ENCODE measurements at places on chromosomes 1 and 21.

- peak; percentile 1 for DNase-seq
Observed at GRCh38 chr1:78619446-78619802, 824 bp upstream of the IFI44L start.

DNA sequence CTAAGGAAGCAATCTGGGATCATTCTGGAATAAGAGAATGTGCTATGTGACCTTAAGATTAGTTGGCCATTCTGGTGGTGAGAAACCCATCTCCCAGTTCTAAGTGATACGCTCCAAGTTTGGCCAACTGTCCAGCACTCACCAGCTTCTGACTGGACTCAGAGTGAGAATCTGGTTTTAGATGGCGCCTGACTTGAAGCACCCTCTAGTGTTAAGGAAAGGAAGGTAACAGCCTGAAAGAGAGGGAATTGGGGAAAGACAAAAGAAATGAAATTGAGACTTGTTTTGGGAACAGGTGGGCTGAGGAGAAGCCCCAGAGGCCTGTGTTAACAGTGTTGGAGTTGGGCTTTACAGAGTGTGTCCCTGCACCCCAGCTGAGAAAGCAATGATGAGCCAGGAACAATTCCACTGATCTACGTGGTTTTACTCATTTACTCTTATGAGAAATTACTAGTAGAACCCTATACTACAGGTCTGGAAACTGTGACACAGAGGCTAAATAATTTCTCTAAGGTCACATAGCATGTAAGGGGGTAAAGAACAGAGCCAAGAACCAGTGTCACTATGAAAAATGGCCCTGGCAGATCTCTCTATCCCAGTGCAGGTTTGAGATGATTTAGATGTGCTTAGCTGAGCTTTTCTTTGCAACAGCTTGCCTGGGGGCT is 9.3 kb upstream of the FCAMR start:
- DNase-seq: peak; percentile 37

GRCh38 chr1:225613006-225613405 is 39.9 kb downstream of the ENAH start:
- no peak for DNase-seq

GRCh38 chr1:53327182-53327913 is 522 bp downstream of the LRP8 start:
- peak; percentile 40 for DNase-seq

- no peak for DNase-seq
Observed at GRCh38 chr1:194342484-194343262, 1156.3 kb upstream of the B3GALT2 start.

- no peak for DNase-seq
Observed at GRCh38 chr21:39730418-39731157, 14.4 kb upstream of the IGSF5 start.

DNA sequence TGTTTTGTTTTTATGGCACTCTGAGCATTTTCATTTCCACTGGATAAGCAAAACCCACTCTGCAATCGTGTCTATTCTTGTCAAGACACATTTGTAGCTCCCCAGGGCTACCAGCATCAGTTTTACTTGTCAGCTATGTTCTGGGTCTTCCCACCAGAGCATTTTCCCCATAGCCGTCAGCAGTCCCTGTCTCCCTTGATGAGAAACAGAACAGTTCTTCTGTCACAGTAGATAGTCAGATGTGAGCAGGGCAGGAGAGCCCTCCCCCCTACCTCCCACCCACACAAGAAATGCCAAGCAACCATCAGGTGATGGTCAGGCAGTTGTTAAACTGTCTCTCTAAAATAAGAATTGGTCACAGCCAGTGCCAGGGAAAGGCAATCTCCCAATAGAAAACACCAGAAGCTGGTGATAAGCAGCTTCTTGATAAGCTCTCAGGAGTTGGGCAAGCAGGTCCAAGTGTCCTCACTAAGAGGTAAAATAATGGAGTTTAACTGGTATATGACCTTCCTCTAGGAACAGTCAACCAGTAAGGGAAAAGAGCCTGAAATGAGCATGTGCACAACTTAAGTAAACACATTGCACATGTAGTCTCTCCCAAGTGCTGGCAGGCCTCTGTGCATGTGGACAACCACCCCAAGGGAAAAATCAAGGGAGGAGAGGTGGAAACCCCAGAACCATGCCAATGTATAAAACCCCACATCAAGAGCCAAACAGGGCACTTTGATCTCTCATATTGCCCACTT is 208.2 kb downstream of the S1PR1 start:
- DNase-seq: no peak

DNA sequence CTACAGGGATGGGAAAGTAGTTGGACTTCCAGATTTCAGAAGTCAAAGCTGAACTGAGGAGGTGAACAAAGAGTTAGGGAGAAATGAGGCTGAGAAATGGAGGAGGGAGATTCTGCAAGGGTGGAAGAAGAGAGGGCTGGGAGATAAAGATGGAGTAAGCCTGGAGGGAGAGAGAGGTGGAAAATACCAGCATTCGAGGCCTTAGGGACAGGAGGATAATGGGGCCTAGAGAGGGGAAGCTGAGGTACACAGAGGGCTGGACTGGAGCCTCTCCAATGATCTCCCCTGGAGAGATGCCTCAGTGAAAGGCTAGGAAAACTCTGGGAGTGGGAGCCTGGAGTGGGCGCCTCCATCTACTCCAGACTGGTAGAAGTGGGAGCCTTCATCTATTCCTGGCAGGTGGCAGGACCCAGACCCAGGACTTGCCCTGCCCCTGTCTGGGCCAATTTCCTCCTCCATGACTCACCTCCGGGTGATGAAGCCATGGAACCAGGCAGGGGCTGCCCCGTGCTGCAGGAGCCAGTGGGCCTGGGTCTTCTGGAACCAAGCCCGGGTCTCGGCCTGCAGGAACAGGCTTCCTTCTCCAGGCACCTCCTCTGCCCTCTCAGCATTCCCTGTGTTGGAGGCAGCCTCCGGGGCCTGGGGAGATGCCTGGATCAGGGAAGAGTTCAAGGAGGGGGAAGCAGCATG is 1.9 kb downstream of the SH2D2A start:
- DNase-seq: peak; percentile 56

GRCh38 chr1:237953238-237953637 is 62.5 kb upstream of the ZP4 start:
- DNase-seq: no peak

GRCh38 chr1:201793306-201793925 is 35.5 kb upstream of the IPO9 start:
- no peak for DNase-seq

GRCh38 chr1:12078938-12079861 is 16.1 kb downstream of the TNFRSF8 start:
- DNase-seq: peak; percentile 33

DNA sequence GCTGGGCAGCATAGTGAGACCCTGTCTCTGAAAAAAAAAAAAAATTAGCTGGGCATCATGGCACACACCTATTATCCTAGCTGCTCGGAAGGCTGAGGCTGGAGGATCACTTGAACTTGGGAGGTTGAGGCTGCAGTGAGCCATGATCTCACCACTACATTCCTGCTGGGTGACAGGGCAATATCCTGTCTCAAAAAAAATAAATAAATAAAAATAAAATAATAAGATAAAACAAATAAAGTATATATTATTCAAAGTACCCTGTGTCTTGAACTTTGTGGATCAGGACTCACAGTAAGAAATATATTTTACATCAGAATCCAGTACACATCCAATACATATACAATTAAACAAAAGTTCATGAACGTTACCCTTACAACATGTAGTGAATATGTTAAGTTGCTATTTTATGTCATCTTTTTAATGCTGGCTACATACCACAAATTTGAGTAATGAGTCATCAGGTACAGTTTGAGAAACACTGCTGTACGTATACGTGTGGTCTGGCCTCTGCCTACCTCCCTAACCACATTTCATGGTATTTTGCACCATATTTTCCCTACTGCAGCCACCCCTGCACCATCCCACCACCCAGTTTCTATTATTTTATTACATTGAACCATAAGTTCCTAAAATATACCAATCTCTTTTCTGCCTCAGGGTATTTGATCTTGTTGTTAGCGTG is 4.4 kb downstream of the NME7 start:
- DNase-seq: peak; percentile 67

DNA sequence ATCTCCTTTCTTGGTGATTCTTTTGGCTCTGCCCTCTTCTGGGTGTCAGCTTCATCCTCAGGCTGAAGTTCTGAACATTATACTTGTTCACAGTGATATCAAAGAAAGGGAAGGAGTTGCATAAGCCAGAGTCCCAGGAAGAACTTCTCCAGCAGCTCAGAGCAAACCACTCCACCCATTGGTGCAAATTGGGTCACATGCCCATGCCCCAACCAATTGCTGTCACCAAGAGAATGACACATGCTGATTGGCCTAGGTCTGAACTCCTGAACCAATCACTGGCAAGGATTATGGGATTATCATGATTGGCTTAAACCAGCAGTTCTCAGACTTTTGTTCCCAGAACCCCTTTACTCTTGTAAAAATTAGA is 256.5 kb upstream of the TMEM51 start:
- no peak for DNase-seq

DNA sequence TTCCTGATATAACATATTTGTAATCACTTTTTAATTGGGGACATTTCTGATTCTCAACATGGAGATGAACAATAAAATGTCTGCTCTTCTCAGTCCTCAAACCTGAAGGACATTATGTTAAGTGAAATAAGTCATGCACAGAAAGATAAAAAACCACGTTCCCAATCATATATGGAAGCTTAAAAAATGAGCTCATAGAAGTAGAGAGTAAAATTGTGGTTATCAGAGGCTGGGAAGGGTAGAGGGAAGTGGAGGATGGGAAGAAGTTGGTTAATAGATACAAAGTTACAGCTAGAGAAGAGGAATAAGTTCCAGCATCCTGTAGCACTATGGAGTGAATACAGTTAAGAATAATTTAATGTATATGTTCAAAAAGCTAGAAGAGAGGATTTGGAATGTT is 1.5 kb upstream of the CD48 start:
- DNase-seq: no peak

GRCh38 chr1:57249511-57249910 is 174.3 kb downstream of the DAB1 start:
- no peak for DNase-seq

DNA sequence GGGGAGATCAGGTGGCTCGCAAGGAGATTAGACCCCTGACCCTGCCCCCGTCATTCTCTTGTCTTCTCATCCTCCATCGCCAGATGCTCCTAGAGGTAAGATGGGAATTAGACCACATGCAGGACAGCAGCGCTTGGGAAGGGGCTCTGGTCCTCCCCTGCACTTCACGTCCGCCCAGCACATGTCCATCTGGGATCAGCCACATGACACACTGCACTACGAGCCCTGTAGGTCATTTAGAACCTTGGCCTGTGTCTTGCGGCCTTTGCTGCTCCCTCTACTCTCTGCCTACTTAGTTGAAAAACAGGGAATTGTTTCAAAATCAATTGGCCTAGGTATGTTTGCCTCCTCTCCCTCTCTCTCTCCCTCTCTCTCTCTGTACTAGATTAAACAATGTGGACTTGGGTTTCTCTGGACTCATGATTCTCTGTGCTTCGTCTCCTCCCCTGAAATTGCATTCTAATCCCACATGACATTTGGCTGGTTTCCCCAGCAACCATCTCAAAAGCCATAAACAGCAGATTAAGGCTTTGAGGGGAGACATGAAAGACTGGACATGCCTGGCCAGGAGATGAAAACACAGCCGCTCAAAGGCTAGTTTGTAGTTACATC is 3.8 kb upstream of the NCMAP start:
- no peak for DNase-seq

DNA sequence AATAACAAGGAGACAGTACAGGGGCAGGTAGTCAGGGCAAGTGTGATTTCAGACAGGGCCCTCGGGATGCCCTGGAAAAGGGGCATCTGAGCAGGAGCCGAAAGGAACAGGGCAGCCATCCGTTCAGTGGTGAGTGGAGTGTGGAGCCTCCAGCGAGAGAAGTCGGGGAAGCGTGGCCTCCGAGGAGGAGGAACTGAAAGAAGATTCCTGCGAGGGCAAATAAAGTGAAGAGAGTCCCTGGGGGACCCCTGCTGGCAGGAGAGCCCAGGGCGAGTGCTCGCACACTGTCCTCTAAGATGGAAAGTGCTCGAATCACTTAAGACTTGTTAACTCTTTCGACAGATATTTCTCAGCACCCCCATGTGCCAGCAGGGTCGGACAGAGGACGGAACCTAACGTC is 3.5 kb upstream of the UTS2 start:
- DNase-seq: no peak

DNA sequence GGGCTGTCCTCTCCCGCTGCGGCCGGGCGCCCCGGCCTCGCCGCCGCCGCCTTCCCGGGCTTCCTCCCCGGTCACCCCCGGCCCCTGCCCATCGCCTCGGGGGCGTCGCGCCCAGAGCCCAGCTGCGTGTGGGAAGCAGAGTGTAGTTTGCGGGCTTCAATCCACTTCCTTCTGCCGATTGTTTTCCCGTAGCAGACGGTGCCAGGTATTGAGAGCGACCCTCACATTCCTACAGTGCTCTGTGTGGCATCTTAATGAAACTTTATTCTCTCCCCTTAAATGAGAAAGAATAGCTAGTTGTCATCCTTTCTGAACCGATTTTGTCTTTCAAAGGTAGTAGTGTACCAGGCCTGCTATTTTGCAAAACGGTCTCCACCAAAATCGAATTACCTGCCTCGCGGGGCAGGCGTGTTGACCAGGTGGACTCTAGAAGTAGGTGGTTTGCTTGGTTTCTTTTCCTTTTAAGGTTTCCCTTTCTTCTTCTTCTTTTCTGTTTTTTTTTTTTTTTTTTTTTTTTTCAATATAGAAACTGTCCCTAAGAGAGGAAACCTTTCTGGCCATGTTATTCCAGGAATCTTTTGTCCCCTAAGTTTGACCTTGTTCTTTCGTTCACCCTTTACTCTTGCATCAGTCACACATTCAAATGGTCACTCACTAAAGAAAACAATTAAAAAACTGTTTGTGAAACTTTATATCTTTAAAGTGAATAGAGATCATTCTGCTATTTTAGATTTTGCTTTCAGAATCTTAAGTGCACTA is 881 bp downstream of the USP25 start:
- DNase-seq: no peak

DNA sequence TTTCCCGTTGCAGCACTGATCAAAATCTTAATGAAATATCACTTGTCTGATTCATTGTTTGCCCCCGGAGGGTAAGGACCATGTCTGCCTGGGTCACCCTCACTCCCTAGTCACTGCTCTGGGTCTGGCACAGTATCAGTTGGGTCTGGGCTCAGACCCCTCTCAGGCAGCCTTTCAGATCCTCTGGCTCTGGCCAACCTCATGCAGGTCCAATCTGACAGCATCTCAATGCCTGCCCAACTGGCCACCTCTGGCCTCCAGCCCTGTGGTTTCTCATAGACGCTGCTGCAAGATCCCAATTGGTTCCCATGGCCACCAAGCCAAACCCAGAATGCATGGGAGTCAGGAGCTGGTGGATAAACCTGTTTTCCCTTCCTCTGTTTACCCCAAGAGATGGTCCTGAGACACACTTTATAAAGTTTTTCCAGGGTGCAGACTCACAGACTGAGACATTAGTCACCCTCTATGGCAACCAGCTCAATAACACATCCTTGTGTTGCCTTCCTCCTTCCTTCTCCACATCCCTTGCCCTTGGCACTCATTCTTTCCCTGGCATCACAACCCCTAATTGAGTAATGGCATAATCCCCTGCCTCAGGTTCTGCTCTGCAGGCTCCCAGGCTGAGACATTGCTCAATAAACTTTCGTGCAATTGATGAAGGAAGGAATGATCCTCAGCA is 199.2 kb downstream of the GRIK3 start:
- no peak for DNase-seq

Data from RWPE1 (cell line).